Urinary bladder (tissue), 4 donors: ENCODE measurements at places on chromosomes 3 and 15.

DNA sequence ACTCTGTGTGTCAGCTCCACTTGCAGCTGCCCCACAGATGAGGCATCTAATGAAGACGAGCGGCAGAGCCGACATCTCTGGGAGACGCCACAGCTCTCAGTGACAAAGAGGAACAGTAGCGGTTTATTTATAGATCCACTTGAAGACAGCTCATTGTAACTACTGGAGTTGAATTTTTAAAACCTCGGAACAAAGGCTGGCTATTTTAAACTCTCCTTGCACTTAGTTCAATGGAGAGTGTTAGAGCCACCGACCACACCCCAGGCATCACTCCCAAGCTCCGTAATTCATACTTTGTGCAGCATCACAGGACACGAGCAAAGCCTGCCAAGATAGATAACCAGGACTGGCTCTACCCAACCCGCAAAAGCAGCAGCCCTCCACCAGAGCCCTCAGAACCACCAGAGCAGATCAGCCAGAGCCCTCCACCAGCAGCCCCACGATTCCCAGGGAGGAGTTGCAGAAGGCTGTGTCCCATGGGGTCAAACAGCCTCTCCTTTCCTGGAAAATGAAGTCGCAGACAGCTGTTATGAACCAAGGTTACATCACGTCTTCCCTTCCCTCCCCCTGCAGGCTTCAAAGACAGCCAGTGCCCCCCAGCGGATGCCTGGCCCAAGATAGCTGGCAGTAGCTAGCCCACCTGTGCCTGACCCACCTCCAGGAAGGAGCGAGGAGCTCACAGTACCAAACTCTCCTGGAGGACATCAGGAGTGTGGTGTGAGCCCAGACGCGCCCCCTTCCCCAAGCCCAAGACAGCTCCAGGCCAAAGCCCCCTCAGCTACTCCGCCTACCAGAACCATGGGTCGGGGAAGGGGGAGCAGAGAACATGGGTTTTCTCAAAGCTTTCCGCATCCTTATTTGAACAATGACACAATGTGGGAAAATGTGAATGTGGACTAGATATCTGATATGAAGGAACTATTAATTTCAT, 45.7 kb downstream of the POC1A start:
- DNase-seq = no peak

DNA sequence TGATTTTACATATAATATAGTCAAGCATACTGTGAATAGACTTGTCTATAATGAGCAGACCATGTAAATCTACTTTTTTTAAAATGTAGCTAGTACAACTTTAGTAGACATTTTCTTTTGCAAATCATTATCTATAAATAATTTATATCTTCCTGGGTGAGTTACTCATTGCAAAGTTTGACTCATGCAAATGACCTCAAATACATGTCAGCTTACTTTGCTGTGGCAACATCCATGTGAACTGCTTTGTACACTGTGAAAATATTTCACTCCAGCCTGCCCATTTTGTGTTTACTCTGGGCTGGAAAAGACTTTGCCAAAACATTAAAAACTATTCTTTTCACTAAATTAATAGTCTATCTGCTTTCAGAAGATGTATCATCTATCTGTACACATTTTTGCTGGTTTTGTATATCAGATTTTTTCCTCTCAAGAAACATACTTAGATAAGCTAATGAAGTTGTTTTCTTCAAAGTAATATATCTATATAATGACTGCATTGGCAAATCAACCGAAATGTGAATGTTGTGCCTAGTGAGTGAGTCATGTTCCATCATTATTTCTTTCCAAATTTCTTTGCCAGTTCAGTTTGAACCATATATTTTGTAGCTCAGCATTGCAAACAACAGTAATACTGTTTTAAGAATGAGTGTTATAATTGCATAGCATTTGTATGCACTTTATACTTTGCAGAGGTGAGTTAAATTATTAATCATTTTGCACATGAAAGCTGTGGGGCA, 26.5 kb downstream of the IGSF10 start:
- no peak for DNase-seq

GRCh38 chr3:35044190-35044589, 595.1 kb upstream of the ARPP21 start:
- no peak for DNase-seq

- DNase-seq = no peak
These were observed 10.2 kb upstream of the KPNA4 start for GRCh38 chr3:160575589-160575988.

DNA sequence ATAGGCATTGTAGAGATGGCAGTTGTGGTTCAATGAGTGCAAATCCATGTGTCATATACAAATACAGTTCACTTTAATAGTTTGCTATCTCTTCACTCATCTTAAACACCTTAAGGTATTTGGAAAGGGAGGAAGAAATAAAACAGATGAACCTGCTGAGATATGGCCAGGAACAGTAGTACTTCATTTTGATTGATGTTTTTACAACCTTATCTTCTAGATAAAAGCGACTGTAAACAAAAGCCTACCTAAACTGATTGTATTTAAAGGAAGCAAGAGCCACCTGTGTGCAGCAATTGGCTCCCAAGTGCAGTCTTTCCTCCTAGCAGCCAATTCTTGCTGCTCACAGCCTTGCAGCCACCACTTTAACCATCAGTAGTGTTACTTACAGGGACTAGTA, 217.7 kb downstream of the CDIN1 start:
- DNase-seq = no peak

DNA sequence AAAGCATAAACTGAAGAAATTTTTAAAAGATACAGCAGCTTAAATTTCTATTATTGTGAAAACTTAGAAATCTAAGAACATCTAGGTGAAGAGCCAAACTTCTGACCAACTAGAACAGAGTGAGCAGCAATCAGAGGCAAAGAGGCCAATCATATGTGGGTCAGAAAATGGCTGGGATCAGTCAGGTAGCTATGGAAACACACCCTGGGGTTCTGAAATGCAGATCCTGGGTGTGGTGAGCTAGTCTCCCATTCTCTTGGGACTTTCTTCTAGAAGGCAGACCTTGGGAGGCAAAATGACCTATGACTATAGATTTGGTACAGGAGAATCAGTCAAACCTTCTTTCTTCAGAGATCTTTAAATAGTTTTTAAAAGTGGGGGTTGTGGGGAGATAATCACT, 385.8 kb downstream of the TBC1D5 start:
- no peak for DNase-seq

DNA sequence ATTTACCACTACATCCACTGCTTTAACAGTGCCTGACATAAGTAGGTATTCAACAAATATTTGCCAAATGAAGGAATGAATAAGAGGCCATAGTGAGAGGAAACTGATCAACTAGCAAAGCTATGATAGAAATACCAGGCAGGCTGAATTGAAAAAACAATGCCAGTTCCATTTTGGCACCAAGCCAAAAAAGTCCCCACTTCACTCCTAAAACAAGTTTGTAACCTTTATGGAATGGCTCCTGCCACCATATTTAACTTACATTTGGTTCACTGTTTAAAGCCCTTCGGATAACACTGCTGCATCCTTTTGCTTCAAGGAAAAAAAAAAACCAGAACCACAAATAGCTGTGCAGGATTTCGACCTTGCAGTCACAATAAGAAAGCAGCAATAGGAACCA, 166.1 kb downstream of the FRMD5 start:
- no peak for DNase-seq

DNA sequence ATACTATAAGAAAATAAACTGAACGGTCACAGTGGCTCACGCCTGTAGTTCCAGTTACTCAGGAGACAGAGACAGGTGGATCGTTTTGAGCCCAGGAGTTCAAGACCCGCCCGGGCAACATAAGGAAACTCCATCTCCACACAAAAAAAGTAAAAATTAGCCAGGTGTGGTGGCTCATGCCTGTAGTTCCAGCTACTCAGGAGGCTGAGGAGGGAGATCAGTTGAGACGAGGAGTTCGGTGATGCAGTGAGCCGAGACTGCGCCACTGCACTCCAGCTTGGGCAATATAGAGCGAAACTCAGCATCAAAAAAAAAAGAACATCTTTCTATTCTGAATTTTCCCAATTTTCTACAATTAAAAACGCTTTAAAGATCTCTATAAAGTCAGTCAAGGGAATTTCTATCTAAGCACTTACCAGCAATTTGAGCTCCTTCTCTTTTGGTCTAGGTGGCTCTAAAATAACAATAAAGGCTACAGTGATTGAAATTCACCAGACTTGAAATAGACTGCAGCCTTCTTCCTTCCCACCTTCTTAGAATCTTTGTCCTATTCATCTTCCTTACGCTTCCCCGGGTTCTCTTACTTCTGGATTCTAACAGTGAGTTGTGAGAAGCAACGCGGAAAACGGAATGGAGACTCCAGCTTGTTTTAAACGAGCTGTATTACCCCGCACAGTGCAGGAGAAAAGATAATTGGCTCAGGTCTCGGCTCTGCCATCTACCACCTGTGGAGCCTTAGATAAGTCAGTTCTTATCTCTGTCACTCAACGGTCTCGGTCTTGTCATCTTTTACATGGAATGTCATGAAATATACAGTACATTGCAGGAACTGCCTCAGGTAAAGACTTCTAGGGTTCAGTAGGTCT, 812 bp upstream of the SEC62 start:
- no peak for DNase-seq

GRCh38 chr3:53704363-53704725, 141.9 kb downstream of the CHDH start:
- no peak for DNase-seq

GRCh38 chr15:74311734-74312444, 55.6 kb downstream of the CYP11A1 start:
- no peak for DNase-seq

DNA sequence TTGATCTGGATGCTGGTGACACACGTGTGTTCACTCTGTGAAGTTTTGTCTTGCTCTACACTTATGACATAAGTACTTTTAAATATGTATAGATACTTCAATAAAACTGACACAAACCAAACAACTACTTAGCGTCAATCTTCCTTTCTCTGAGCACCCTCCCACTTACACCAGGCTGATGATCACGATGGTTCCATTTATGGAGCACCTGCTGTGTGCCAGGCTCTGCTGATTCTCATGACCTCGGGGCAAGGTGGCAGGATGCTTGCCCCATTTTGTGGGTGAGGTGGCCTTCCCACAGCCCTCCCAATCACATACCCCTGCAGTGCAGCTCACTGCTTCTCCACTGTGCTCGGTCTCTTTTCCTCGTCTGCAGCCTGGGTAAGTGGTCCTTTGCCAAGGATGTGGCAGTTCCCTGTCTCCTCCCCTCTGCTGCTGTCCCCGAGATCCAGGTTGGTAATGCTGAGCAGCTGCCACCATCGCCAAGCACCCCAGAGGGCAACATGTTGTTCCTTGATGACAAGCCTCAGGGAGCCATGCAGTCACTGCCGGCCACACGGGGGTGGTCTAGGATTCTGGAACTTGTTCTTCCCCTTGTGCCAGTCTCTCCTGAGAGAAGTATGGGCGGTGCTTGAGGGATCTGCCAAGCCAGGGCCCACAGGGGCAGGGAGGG, 20.6 kb upstream of the ADCY5 start:
- no peak for DNase-seq

DNA sequence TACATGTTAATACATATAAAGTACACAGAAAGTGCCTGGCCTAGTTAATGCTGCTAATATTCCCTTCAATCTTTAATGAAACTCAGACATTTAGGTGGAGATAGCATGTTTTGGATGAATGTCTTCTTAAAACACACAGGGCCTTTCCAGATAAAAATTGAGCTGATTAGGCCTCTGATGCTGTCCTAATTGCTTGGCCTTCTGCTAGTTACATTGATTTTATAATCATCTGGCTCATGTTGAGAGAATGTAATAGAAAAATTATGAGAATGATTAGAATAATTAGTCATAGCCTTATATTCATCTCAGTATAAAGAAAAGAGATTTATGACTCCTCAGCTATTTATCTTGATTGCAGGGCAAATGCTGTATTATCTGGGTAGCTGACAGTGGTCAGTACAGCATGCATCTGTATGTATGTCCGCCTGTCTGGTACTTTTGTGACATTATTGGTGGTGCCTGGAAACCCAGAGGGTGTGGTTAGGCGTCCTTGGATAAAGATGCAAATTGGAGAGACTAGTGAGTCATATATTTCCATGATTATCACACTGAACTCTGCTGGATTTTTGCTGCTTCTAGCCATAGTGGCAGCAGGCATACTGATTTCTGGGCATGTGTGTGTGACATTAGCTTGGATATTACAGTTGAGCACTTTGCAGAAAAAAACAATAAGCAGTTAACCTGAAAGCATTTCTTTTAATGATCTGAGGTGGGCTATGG, 120.8 kb downstream of the FEZF2 start:
- DNase-seq = no peak

DNA sequence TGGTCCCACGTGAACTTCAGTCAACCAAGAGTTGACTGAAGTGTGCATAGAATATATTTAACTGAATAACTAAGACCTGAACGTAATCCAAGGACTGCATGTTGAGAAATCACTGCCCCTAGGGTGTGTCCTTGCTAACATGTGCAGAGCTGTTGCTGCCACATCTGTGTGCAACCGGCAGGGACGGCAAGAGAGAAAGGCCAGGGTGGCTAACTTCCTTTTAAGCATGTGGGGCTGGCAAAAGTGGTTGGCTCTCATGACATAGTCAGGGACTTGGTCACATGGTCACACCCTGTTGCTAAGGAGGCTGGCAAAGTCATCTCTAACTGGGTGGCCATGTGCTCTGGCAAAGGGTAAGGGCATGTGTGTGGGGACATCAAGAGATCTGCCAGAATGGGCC, 52.4 kb downstream of the GASK1A start:
- no peak for DNase-seq

GRCh38 chr3:110296885-110297284, 774.7 kb upstream of the NECTIN3 start:
- no peak for DNase-seq

DNA sequence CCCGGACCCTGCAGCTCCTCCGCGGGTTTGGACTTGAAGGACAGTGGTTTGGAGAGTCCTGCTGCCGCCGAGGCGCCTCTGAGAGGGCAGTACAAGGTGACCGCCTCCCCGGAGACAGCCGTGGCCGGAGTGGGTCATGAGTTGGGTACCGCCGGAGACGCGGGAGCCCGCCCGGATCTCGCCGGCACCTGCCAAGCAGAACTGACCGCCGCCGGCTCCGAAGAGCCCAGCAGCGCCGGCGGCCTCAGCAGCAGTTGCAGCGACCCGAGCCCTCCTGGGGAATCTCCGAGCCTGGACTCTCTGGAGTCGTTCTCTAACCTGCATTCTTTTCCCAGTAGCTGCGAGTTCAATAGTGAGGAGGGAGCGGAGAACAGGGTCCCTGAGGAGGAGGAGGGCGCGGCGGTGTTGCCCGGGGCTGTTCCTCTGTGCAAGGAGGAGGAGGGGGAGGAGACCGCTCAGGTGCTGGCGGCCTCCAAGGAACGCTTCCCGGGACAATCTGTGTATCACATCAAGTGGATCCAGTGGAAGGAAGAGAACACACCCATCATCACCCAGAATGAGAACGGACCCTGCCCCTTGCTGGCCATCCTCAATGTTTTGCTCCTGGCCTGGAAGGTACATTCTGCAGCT, 634 bp downstream of the MINDY2 start:
- no peak for DNase-seq

GRCh38 chr3:36496684-36497633, 116.7 kb downstream of the STAC start:
- no peak for DNase-seq

GRCh38 chr3:81861593-81861992, 100.1 kb upstream of the GBE1 start:
- no peak for DNase-seq

GRCh38 chr3:62558549-62559112, 185.3 kb upstream of the FEZF2 start:
- DNase-seq = no peak
